ENCODE measurements at places on chromosomes 5 and 9.

- DNase-seq: no peak
Measured at GRCh38 chr5:93421987-93422401, 159.0 kb downstream of the NR2F1-AS1 start.

- DNase-seq: peak; percentile 52
Measured at GRCh38 chr9:38288502-38288901, 104.0 kb upstream of the ALDH1B1 start.

- no peak for DNase-seq
Measured at GRCh38 chr9:73736270-73736669, 584.6 kb downstream of the ANXA1 start.

DNA sequence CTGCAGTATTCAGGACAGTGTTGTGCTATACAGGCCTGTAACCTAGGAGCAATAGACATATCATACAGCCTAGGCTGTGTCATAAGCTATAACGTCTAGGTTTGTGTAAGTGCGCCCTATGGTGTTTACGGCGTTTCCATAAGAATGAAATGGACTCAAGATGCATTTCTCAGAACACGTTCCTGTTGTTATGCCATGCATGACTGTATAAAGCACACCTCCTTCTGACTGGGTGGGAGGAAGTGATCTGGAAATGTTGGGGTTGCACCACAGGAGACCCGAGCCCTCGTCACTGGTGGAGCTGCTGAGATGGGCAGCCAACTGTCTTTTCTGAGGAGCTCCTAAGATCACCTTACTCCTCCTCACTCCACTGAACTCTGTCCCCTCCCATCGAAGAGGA is 391.3 kb upstream of the DAP start:
- DNase-seq: no peak

GRCh38 chr9:5834214-5834613 is 1.3 kb upstream of the ERMP1 start:
- no peak for DNase-seq

DNA sequence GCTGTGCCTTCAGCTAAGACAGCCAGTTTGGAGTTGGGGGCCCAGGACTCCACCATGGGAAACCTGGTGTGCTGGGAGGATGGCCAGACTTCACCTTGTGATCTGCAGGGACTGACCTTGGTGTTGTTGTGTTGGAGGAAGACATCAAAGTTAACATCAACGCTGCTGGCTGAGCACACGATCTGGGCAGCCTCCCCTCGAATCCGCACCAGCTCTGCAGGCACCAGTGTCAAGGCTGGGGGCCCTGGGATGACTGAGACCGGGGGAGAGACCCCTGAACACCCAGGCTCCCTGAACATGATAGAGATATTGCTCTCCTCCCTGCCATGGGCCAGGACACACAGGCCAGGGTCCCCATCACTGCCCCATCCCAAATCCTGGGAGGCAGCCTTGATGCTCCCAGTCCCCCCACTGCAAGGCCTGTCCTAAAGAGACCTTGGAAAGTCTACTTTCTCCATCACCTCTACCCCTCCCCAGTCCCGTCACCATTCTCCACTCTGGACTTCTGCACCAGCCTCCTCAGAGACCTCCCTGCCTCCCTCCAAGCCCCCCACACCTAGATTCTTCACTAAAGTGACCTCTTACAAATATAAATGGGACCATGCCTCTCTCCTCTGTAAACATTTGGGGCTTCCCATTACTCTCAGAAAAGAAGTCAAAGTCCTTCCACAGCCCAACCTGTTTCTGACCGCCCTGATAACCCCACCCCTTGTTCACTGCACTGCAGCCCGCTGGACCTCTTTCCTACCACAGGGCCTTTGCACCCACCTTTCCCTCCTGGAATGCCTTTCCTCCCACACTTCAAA is 8.2 kb downstream of the CSF1R start:
- peak; percentile 81 for DNase-seq

- DNase-seq: no peak
Measured at GRCh38 chr9:10148796-10149195, 464.0 kb downstream of the PTPRD start.

DNA sequence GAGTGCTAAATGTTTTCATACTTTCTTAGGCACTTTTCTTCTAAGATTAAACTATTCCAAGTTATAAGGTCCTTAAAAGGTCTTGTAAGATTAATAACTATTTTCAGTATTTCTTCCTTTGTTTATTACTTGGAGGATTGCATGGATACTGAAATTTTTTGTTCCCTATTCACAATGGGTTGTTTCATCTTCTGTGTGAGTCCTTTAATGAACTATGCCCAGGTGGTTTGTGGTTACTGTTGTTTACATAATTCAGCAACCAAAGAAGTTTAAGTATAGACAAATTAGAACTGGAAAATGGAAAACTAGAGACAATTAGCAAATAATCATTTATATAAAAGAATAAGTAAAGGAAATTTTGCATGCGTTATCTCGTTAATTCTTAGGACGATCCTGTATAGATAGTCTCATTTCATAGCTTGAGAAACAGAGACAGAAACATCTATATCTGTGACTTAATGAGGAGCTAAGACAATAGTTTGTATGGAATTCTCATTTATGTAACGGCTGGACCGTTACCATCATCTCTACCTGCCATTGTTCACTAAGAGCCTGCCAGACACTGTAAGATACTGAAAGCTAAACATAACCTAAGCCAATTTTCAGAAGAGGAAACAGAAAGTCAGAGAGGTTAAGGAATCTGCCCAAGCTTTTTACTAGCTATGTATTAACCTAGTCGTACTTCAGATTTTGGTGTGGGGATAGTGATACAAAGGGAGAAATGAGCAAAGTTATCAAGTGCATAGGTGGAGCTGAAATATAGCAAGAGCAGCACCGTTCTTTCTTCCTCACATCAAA is 148.2 kb downstream of the PAM start:
- no peak for DNase-seq

DNA sequence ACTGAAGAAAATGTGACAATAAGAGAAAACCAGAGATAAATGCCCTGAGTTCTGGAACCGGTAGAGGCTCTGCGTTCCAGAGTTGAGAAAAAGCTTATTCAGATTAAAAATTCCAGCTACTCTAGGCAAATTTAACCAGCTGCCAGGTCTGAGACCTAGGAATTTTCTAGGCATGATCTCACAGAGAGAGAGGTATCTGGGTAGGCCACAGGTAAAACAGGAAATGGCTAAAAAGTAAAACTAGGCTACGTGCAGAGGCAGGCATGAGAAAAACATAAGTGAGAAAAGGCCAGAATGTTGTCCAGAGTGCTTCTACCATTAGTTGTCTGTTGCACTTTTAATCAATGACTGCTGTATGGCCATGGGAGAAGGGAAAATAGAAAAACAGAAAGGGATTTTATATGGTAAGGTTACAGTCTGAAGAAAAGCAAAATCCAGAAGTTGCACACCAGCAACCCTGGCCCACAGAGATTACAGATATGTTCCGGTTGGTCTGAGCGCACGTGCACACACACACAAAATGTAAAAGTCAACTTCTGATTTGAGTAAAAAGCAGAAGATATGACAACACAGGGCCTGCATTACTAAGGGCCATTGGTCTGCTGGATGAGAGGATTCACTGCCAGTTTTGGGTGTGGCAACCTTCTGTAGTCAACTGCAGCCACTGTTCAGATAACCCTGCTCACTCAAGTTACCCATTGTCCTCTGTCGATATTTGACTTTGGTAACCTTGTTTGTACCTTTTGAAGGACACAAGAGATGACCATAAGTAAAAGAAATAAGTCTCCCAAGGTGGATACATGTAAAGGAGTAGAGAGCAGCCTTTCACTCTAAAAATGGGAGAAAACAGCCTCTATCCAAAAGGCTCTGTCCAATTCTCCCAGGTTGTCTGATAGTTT is 266.0 kb downstream of the DTWD2 start:
- DNase-seq: no peak

DNA sequence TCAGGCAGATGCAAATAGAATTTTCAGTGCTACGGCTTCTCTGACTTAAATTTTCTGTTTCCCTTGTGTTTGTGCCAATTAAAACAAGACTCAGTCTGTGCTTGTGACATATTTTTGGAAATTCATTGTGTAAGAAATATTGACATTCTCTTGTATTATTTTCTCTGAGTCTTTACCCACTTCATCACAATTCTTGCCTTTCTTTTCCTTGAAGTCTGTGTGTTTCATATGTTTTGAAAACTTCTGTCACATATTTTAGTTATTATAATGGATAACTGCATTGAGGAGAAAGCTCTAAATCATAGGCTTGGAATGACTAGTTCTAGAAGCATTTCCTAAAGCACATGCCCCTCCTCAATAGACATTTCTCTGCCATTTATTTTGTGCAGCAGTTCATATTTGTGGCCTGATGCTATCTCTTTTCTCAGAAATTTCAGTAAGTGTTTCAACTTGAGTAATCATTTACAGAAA is 206.6 kb downstream of the PALM2AKAP2 start:
- DNase-seq: no peak

DNA sequence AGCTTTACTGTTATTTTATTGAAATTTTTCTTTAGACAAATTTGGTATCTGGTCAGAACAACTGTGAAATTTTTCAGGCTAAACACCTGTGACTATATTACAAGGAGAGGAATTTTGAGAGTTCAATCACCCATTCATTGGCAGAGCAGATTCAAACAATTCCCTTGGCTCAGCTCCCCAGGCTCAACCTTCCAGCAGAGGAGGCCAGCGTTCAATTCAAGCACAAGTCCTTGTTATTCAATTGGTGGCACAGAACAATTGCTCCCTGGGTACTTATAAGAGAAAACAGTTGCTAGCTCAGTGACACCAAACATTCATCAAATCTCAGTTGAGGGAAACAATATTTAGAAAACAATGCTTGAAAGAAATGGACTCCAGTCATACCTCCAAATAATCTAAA is 83.3 kb downstream of the SUSD1 start:
- DNase-seq: no peak

DNA sequence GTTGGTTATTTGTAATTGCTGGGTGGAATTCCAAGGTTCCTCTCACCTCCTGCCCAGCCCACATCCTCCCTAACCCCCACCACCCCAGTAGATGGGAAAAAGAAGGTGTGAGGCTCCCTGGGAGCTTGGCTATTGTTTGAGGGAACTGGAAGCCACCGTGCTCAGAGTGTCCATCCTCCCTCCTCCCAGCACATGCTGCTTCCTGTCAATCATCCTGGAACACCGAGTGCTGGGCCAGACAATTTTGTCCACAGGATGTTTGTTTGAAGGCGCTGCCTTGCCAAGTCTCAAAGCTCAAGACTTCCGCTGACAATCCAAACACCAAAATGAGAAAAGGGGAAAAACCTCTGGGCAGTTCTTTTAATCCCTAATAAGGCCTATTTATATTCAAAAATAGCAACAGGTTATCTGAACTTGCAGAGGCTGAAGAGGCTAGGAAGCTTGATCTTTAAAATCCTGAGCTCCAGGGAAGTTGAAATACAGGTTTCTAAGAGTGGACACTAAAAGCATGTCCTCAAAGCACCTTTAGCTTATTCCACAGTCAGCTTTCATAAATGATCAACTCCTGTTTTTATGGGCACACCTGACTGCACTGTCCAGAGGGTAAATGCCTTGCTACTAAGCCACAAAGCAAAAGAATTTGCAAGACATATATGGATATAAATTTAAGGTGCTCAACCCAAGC is 286.7 kb downstream of the NFIB start:
- DNase-seq: no peak

- no peak for DNase-seq
Measured at GRCh38 chr9:128142061-128142460, 7.2 kb upstream of the LCN2 start.

DNA sequence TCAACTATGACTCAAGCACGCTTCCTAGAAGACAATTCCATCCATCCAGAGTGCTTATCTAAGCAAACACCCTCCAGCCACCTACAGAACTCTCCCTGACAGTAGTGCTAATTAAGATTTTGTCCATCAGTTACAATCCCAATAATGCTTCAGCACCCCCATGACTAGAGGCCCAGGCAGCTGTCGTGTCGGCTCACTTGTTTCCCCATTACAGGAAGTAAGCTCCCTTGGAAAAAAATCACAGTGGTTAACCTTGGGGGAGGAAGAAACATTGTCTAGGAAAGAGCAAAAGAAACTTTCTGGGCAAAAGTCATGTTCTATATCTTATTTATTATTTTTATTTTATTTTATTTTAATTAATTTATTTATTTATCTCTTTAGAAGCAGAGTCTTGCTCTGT is 108.8 kb upstream of the LPAR1 start:
- DNase-seq: no peak

GRCh38 chr5:14469551-14470377 is 111.8 kb upstream of the OTULINL start:
- no peak for DNase-seq

DNA sequence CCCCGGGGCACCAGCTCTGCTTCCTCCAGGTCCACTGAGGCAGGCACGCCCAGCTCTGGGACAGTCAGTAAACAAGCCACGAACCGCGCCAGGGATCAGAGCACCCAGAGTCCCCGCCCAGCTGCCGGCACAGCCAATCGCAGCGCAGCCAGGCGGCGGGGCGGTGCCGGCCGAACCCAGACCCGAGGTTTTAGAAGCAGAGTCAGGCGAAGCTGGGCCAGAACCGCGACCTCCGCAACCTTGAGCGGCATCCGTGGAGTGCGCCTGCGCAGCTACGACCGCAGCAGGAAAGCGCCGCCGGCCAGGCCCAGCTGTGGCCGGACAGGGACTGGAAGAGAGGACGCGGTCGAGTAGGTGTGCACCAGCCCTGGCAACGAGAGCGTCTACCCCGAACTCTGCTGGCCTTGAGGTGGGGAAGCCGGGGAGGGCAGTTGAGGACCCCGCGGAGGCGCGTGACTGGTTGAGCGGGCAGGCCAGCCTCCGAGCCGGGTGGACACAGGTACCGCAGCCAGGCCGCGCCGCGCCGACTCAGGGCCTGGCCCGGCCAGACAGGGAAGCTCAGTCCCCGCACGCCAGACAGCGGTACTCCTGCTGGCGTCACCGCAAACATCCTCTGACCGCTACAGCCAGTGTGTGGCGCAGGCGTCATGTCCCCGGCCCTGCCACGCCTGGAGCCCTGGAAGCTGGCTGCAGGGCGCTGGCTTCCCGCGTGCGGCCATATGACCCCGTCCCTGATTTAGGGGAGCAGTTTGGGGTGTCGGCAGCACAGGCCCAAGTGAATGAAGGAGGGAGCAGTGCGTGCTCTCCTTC is at the start of gene CTSL:
TSS of gene CTSL (plus strand) at position 220 of the 810 bp plus-strand sequence. CDS start 1,485 bp downstream, outside the sequence.
- no peak for DNase-seq

DNA sequence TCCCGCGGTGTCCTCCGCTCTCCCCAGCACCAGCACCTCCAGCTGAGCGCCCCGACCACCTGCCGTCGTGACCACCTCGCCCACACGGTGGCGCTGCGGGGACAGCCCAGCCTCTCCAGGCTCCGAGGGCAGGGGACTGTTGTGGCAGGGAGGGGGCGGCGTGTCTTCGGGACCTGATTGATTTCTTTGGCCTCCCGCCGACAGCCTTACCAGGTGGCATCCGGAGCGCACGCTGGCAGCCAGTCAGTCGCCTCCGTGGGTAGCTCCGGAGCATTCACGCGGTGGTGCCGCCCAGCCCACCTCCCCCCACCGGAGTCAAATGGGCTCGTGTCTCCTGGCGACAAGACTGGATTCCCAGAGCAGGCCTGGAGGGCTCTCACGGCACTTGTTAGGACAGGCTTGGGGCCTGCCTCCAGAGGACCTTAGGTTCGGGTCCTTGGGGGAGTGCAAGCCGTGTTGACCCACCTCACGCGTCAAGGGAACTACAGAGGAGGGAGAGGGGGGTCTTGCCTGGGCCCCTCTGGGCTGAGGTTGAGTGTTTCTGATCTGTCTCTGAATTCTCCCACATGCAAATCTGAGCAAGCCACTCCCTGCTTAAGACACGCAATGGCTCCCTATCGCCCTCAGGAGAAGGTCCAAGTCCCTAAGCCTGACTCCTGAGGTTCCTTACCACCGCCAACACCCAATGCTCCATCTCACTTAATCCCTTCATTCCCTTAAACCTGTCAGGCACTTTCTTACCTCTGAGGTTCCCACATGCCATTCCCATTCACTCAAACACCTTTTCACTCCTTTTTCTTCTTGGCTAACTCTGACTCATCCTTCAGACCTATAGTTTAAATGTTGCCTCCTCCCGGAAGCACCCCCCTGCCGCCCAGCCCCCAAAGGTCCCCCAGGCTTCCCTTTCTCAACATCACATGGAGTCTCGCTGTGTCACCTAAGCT is 51.2 kb upstream of the GGTA1 start:
- no peak for DNase-seq
